NT2/D1 (cell line): ENCODE measurements at places on chromosomes 1 and 21.

- DNase-seq, result no peak
Measured at GRCh38 chr21:44598061-44598460, 2.3 kb upstream of the KRTAP10-7 start.

DNA sequence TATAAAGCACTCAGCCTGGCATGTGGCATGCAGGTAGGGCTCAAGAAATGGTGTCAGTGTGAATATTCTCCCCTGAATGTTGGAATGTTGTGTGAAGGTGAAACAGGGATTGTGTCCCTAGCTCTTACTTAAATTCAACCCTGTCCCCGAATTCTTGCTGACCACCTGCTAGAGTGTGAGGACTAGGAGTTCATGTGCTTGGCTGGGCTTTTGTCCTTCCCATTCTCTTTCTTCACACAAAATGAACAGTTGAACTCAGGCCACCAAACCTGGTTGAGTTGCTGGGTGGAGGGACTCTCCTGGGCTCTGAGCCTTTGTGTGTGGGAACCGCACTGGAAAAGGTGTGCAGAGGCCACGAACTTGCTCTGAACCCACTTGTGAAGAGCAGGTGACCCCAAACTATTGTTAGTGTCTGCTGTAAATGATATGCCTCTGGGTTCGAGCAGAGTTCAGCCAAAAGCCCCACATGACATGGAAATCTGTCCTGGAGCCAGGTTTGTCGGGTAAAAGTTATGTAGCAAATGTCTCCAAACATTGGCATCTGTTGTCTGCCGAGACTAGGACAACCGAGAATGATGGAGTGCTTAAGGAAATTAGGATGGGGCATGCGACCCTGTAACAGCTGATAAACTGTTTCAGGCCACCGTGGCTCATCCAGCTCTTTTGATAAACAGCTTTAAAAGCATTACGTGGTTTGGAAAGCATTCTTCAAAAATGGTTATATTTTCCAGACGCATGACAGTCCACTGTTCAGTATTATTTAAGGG, 144.2 kb downstream of the DHRS3 start:
- no peak for DNase-seq

DNA sequence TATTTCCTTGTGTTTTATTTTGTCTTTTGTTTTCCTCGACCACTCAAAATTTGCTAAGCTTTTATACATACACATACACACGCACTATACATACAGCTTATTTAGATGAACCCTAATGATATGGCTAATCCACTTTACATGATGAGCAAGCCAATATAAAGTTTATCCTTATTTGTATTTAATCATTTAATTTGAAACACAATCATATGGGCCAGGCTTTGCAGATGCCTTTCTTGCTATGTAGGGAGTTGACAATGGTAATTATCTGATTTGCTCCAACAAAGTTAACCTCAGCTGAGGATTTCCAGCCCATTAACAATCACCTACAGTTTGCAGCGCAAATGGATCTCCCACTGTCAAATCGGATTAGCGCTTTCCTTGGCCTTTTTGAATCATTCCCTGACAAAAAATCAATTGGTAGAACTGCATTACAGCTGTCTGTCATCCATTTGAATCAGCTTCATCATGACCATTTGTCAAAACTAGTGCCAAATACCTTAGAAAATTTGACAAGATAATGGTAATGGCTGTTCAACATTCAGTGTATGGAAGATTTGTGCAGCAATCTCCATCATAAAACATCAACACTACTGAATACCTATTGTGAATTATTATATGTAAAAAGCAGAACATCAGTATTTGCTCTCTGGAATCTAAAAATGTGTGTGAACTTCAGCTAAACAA, 352.6 kb downstream of the MRPL39 start:
- no peak for DNase-seq

GRCh38 chr1:236762410-236762809, 32.7 kb upstream of the MTR start:
- DNase-seq, result no peak

GRCh38 chr1:64242895-64243756, 39.7 kb downstream of the UBE2U start:
- DNase-seq, result no peak

DNA sequence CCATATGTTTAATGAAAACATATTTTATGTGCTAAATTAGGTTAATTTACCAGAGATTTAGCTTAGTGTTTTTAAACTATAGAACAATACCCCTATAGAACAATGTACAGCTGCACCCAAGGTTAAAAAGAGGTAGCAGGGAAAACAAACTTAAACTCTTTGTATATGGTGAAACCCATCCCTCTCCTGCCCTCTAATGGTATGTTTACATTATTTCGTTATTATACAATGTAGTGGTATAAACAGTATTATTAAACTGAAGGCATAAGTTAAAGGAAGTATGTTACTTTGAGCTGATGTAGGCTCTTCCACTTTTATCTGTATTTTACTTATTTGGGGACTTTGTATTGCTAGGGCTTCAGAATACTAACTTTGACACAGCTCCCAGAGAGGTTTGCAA, 16.7 kb upstream of the ZYG11A start:
- DNase-seq, result no peak

DNA sequence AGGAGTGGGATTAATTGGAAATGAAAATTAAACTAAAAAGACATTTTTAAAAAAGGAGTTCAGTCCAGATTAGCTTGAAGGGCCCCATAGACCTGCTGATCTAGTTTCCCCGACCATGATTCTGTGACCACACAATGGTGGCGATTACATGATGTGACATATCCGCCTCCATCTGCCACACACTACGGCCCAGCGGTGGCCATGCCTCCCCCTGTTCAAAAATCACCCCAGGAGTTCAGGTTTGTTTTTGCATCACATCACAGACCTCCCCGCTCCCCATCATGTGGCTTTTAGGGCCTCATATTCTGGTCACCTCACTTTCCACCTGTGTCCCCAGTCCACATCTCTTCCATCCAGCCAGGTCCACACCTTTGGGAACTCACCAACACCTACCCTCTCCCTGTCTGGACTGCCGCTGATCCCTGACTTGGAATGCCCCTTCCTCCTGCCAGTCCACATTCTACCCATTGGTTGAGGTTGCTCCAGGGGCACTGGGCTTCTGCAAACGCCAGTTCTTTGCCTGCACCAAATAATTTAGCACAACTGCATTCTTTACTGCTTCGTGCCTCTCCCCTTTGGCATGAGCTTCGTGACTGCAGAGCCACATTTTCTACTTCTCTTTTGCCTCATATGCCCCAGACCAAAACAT, 38.9 kb downstream of the CD247 start:
- no peak for DNase-seq
